SIG-M5 (cell line): ENCODE measurements at places on chromosomes 3 and 15.

- DNase-seq = no peak
Measured at GRCh38 chr15:70742928-70743327, 20.4 kb downstream of the UACA start.

DNA sequence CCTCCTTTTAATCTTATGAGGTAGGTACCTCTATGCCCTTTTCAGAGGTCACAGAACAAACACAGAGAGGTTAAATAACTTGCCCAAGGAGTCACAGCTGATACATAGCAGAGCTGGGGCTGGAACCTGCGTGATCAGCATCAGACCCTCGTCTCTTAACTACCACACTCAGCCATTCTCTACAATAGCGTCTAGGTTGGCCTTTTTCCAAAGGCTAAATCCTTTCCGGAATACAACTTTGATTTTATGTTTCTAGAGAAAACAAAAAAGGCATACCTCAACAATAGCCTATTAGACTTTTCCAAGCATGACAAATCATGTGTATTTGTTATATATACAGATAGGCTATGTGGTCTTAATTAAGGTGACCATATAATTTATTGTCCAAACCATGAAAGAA, 187.2 kb downstream of the RORA start:
- no peak for DNase-seq

DNA sequence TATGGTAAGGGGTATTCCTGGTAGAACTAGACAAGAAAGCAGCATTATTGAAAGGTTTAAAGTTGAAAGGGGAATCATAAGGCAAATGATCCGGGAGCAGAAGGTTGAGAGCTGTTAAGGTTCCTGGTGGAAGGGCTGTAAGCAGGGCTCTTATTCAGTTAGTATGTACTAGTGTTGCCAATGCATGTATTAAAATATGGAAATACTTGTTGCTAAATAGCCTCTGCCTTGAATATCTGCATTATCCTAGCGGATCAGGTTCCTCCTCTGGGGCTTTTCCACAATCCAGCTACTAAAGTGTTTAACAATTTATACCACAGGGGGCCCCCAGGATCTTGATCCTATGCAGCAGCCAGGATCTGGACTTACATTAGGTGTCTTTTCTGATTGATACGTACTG, 7.3 kb upstream of the COPB2 start:
- no peak for DNase-seq

DNA sequence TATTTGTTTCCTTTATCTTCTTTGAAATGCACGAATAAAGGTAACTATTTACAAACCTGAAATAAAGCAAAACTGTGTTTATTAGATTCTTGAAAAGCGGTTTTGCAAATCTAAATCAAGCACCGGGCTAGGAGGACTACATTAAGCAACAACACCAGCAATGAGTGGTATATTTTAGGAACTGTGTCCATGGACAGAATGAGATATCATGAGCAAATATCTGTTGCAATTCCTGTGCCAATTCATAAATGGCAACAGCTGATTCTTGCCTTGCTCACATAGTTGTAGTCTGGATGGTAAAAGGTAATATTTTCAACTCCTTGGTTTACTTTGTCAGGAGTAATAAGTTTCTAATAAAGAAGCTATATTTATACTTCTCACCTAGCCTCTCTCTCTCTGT, 403.3 kb downstream of the LPP start:
- DNase-seq = no peak

DNA sequence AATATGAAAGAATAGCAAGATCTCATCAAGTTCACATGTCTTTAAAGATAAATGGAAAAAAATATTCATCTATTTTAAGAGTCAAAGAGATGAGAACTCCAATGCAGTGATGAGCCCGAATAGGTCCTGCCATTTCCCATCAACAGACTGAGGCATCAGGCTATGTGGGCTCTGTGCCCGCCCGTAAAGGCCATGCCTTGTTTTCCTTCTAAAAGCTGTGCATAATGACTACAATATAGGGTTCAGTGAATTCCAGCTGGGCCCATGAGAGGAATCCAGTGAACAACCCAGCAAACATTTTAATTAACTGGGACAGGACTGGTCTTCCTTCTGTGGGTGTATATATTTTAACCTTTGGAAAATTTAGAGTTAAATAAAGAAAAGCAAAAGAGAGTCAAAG, 44.6 kb downstream of the RASGRP1 start:
- DNase-seq = no peak

DNA sequence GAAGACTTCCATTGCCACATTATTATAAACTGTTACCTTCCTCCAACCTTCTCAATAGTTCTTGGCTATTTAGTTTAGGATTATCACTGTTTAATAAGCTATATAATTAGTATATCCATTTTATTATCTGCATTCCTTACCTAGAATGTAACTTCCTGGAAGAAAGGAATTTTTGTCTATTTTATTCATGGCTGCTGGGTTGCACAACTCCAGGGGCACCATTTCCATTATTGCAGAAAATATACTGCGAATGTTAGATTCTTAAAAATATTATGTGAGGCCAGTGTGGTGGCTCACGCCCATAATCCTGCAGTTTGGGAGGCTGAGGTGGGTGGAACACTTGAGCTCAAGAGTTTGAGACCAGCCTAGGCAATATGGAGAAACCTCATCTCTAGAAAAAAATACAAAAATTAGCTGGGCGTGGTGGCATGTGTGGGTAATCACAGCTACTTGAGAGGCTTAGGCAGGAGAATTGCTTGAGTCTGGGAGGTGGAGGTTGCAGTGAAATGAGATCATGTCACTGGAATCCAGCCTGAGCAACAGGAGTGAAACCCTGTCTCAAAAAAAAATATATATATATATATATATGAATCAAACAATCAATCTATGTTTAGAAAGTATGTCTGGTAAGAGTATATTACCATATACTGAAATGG, 19.9 kb downstream of the CLDN1 start:
- no peak for DNase-seq

GRCh38 chr3:42520336-42520735, 17.9 kb downstream of the VIPR1 start:
- no peak for DNase-seq

DNA sequence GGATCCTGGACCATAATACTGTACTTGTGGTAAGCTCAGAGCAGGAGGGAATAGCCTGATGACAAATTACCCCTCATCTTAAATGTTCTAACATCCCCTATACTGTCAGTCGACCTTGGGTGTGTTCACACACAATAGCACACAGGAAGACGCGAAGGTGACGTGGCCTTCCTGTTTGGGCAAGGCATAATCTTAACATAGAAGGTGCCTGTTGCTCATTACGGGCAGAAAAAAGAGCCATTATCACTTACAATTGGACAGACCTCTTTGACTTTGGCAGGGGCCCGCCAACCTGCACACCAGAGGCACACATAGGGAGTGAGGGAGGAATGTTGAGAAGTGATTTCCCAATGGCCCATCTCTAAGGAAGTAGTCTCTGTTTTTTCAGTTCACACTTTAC, 144.2 kb downstream of the ANO10 start:
- no peak for DNase-seq

- no peak for DNase-seq
Measured at GRCh38 chr3:169297214-169297613, 366.3 kb downstream of the MECOM start.

- DNase-seq = no peak
Measured at GRCh38 chr3:113211330-113212149, at the start of gene BOC. Gene BOC (plus strand): TSS chr3:113211557. CDS start chr3:113249803, 38,246 bp downstream.

- no peak for DNase-seq
Measured at GRCh38 chr15:58410353-58410752, 21.4 kb upstream of the LIPC start.

GRCh38 chr3:56878074-56878473, 76.3 kb upstream of the ARHGEF3 start:
- DNase-seq = no peak

DNA sequence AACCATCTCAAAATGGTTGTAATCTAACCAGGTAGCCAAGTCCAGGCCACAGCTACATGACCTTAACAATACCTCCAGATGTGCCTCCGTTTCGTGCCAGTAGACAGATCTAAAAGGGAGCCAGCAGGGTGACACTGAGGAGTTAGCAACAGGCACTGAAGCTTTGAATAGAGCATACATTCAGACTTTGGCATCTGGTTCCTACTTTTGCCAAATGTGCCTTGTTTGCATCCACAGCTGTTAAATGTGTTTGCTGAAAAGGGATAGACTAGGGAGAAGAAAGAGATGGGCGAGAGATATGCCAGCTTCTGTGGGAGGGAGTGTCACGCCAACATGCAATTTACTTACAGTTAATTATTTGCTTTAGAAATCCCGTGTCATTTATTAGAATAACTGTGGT, 1433.9 kb upstream of the CADM2 start:
- DNase-seq = no peak

GRCh38 chr3:18808429-18808828, 339.9 kb upstream of the KCNH8 start:
- no peak for DNase-seq

DNA sequence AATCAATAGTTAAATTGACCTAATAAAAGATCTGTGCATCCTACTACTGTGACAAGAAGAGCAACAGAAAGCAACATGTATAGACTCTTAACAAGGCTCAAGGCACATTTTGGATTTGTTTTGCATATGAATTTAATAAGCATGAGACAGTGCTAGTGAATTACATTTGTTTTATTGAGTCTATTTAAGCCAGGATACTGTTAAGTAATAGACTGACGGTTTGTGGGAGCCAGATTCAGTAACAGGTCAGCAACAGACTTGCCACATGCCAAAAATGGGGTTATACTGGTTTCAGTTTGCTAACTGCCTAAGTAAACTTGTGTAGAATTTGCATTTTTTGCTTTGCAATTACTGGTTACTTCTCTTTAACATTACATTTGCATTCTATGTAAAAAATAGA, 54.0 kb downstream of the MBNL1 start:
- DNase-seq = no peak

- DNase-seq = no peak
Measured at GRCh38 chr3:125120379-125121122, 64.8 kb upstream of the HEG1 start.

DNA sequence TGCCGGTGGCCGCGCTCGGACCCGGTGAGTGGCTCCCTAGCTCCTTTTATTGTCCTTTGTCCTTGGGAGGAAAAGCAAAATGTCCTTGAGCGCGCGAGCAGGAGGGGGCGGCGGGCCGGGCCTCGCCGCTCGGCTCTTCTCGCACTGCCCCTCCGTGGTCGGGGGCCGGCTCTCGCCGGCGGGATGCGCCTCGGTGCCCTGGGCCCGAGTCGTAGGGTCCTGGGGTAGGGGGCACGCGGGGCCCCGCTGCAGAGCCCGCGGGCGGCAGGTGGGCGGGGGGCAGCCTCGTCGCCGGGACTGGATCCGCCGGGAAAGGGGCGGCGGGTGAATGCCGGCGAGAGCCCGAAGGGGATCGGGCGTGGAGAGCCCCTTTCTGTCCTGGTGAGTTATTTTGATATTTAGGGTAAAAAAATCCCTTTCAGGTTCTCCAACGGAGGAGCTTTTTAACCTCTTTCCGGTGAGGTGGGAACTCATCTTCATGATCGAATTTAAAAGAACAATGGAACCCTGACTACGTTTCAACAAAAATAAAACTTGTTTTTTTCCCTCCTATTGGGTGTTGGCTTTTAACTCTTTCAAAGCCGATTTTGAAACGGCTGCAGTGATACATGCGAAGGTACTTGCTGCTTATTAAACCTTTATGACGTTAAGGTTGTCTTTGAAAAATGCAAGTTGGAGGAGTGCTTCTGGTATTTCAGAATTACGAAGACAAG, 16.8 kb upstream of the CHD2 start:
- DNase-seq = no peak

DNA sequence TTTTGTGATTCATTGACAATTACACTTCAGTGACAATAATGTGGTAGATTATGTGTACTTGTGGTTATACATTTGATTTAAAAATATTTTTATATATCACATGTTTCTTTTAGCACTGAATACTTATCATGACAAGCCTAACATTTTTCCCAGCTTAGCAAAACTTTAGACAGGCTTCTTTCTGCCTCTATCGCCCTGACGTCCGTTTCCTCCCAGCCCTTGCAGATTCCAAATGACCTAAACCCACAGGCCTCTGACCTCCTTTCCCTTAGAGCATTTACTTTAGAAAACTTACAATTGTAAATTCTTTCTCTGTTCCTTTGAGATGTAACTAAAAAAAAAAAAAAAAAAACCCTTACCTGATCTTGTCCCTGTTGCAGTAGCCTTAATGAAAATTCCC, 326.1 kb downstream of the UNC13C start:
- DNase-seq = no peak

- DNase-seq = no peak
Measured at GRCh38 chr3:11021611-11022011, 29.1 kb downstream of the SLC6A1 start.

DNA sequence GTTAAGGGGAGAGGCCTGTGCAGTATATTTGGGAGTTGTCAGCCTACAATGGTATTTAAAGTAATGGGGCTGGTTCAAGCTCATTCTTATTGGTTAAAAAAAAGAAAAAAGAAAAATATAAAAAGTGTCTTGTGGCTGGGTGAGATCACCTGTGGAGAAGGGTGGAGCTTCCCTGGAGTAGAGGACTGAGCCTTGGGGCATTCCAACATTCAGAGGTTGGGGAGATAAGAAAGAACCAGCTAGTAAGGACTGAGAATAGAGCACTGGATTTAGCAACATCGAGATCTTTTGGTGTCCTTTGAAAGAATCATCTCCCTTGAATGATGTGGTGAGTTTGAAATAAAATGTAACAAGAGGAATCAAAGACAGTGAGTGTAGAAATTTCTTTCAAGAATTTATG, 5.2 kb downstream of the SLC49A4 start:
- no peak for DNase-seq

DNA sequence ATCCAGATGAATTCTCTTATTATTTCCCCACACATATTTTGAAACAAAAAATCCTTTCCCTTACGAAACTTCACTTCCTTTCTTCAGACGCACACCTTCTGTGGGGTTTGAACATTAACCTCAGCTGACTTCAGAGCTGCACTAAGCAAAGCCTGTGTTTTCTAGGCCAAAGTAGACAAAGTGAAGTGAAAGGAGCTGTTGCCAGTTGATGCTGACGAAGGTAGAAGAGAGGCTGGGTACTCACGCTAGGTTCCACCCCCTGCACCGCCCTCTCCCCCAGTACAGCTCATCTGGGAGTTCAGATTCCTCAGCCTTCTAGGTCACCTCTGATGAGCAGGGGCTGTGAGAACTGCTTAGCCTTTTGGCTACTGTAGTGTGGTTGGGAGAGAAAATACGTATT, 24.1 kb downstream of the DUT start:
- DNase-seq = no peak

DNA sequence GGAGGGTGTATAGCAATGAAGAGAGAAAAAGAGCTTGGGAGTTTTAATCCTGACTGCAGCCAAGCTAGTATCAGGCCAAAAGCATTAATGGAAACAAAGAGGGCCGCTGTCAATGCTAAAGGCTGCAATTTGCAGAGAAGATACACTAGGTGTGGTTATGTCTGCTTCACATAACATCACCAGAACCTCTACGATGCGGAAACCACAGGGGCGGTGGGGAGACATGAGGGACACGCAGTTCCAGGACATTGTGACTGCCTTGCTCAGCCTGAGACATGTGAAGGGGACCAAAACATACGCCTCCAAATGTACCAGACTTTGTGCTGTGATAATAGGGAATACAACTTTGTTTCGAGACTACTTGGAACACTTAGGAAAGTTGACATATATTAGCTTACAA, 88.4 kb downstream of the APBA2 start:
- DNase-seq = no peak

GRCh38 chr3:173397161-173398110, at the start of gene NLGN1:
Gene NLGN1 (plus strand): TSS chr3:173397744.
- DNase-seq = no peak
